Activated gamma-delta T cell treated with anti-CD3 and anti-CD28 coated beads, Interleukin-2, amount 50 U/mL, for 16 hours (primary cell): ENCODE measurements at places on chromosomes 5 and 9.

GRCh38 chr5:88999853-89000252 lies 116.9 kb upstream of the MEF2C start:
- no peak for DNase-seq

DNA sequence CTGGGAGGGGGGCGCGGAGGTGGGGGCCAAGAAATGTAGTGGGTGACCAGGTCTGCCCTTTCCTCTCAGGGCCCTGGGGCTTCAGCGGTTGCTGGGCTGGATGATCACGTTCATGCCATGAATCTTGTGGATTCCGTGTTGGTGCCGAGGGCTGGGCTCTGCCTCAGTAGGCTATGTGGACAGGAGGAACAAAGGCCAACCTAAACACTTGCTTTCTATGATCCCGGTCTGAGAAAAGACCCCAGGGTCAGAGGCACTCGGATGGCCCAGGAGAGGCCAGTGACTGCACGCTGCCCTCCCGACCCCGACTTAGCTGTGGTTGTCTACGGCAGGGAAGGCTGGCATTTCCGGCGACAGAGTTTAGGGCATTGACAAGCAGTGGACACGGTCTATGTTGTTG lies 26.6 kb downstream of the PHF2 start:
- DNase-seq, result no peak

GRCh38 chr5:24623031-24623430 lies 21.7 kb downstream of the CDH10 start:
- no peak for DNase-seq

GRCh38 chr9:130898552-130898852 lies 1.9 kb upstream of the QRFP start:
- DNase-seq, result no peak

GRCh38 chr9:105269593-105269992 lies 25.1 kb downstream of the SLC44A1 start:
- DNase-seq, result no peak

- DNase-seq, result no peak
Observed at GRCh38 chr5:134029156-134029555, 24.4 kb upstream of the VDAC1 start.

DNA sequence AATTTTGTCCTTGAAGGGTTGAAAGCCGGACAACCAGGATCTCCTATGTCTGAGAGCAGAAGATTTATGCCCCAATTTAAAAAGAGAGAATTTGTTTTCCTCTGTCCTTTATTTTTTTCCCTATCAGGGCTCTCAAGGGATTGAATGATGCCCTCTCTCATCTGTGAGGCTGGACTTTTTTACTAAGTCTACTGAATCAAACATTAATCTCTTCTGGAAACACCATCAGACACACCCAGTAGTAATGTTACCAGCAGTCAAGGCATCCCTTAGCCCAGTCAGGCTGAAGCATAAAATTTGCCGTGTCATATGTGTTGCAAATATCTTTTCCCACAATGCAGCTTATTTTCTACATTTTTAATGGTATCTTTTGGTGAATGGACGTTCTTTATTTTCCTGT lies 1497.9 kb downstream of the MAT2B start:
- no peak for DNase-seq

DNA sequence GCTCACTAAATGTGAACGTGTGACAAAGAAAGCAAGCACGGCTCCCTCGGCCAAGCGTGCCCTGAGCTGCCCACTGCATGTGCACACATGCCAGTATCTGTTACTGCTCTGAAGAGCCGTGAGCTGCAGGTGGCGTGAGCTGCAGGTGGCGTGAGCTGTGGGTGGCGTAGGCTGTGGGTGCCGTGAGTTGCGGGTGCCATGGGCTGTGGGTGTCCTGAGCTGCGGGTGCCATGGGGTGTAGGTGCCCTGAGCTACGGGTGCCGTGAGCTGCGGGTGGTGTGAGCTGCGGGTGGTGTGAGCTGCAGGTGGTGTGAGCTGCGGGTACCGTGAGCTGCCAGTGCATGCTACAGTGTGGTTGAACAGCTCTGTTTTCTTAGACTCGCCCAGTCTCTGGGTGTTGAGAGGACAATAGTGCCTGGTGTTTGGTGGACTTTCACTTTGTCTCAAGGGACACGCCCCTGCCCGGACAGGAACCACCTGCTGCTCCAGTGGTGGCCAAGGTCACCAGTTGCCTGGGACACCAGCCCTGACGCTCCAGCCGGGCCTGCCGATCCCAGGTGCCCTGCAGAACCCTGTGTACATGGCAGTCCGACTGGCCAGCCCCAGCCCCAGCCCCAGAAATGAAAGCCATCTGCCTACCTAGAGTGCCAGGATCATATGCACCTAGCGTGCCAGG lies 6.7 kb downstream of the CCDC187 start:
- DNase-seq, result no peak

DNA sequence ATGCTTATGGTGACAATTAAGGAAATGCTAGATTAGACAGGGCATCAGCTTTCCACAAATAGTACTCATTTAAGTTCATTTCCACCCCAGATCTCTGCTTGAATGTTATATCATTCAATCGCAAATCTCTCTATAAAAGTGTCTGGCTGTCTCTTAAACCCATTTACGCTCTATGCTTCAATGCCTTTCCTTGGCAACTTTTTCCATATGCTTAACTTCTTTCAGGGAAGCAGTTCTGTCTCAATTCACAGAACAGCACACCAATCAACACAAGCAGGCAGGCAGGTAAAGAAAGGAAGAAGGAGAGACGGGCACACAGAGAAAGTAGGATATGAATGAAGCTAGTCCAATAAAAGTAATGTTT lies 243.1 kb downstream of the DENND1A start:
- no peak for DNase-seq

- no peak for DNase-seq
Observed at GRCh38 chr9:98039607-98040017, 16.9 kb upstream of the NANS start.

- DNase-seq, result no peak
Observed at GRCh38 chr9:83392228-83392627, 146.0 kb downstream of the FRMD3 start.

GRCh38 chr5:96752341-96753016 lies 55.3 kb downstream of the ERAP1 start:
- DNase-seq, result peak; percentile 9

GRCh38 chr9:5389109-5389732 lies 48.5 kb downstream of the PLGRKT start:
- DNase-seq, result no peak

GRCh38 chr9:129762985-129763926 lies 10.4 kb upstream of the PTGES start:
- DNase-seq, result no peak

- DNase-seq, result no peak
Observed at GRCh38 chr5:54457094-54457862, 1.8 kb downstream of the HSPB3 start.

GRCh38 chr9:84932915-84933527 lies 263.5 kb downstream of the NTRK2 start:
- no peak for DNase-seq

DNA sequence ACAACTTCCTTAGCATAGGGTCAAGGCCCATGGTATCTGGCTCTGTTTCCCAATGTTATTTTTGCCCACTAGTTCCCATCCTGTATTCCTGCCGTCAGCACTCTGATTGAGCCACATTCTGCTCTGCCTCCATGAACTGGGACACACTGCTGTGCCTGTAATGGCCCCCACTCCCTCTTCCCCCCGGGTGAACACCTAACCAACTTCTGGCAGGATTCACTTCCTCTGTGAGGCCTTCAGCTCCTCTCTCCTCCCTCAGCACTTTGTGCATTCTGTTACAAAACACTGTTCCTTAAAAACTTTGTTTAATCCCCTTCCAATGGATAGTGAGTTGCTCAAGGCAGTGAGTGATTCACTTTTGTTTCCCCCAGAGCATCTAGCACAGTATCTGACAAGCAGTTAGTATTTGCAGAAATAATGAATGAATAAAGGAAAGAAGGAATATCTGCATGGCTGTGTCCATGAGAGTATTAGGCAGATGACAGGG lies 183.6 kb downstream of the EFNA5 start:
- no peak for DNase-seq

DNA sequence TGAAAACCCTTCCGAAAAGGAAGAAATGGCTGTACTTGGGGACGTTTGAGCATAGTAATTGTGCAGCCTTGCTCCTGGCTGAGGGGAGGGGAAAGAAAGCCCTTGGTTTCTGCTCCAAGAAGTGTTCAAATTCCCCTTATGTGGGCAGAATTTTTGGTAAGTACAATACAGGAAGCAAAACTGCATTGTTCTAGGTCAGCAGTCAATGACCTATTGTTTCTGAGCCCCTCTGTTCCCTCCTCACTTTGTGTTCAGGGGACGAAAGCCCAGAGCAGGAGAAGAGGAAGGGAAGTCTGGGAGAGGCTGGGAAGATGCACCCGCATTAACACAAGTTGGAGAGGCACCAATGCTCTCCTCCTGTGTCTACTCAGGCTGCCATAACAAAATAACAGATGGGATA lies 11.9 kb downstream of the BASP1 start:
- no peak for DNase-seq

GRCh38 chr9:116868201-116868600 lies 181.1 kb downstream of the TRIM32 start:
- DNase-seq, result no peak

DNA sequence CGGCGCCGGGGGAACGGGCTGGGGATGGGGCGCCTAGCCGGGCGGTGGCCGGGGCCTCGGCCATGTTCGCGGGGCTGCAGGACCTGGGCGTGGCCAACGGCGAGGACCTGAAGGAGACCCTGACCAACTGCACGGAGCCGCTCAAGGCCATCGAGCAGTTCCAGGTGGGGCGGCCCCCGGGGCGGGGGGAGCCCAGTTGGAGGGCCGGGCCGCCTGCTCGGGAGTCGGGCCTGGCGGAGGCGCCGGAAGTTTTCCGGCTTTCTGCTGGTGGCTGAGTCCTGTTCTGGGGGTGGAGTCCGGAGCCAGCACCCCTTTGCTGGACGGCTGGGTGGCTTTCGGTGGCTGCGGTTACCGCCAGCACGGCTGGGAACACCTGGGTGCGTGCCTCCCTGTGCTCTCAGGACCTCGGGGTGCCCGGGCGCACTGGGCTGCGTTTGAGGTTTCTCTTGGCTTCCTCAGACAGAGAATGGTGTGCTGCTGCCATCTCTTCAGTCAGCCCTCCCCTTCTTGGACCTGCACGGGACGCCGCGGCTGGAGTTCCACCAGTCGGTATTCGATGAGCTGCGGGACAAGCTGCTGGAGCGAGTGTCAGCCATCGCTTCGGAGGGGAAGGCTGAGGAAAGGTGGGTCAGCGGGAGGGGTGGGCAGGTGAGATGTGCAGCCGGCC lies 454 bp downstream of the NELFB start:
- DNase-seq, result no peak

- DNase-seq, result no peak
Observed at GRCh38 chr5:158898185-158899177, 201.2 kb downstream of the EBF1 start.

- DNase-seq, result no peak
Observed at GRCh38 chr9:78595200-78595945, 298.4 kb downstream of the PSAT1 start.

DNA sequence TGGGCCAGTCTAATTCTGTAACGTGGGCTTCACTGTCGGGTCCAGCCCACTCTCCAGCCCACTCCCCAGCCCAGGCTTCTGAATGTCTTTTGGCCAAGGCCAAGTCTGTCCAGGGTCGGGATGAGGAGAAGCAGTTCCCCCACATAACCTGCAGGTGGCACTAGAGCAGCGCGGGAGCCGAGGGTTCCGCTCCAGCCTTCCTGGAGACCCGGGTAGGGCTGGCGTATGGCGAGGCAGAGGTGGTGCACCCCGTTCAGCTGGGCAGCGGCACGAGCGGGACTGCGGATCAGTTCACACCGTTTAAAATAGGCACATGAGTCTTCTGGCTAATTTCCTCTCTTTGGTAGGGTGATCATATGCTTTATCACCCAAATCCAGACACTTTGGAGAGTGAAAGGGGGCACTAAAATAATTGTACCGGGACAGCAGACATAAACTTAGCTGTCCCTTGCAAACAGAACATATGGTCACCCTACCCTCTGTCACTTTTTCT lies 185.9 kb downstream of the MSX2 start:
- peak; percentile 9 for DNase-seq

GRCh38 chr5:99600952-99601351 lies 672.1 kb upstream of the CHD1 start:
- no peak for DNase-seq

GRCh38 chr5:53407373-53407772 lies 73.1 kb upstream of the FST start:
- DNase-seq, result no peak

GRCh38 chr5:111299067-111299481 lies 74.9 kb downstream of the CAMK4 start:
- DNase-seq, result no peak
